ENCODE measurements at places on chromosomes 13 and 19.

- DNase-seq = no peak
Measured at GRCh38 chr19:55256562-55257460, 2.0 kb downstream of the PPP6R1 start.

DNA sequence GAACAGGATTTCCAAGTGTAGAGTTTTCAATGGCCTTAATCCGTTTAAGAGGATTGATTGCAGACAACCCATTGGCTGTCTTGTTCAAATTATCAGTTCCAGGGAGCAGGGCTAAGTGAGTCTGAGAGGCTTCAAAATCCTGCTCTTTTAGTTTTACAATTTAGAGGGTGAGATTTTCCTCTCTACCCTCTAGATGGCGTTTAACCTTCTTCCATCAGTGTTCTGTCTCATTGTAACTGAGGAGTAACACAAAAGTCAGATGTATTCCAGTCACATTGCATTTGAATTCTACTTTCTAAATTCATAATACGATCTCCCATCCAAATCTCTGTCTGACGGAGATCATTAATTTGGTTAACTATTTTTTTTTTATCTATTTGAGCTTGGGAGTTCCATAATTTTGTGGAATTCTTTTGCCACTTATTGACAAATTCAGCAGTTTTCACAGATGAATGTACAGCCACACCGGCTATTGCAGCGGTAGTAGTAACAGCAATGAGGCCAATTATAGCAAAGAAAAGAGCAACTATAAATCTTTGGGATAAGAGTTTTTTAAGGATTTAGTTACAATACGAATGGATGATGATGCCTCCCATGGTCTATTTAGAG is 7.8 kb upstream of the C19orf84 start:
- no peak for DNase-seq

- no peak for DNase-seq
Measured at GRCh38 chr13:48938308-48938943, 37.3 kb upstream of the FNDC3A start.

DNA sequence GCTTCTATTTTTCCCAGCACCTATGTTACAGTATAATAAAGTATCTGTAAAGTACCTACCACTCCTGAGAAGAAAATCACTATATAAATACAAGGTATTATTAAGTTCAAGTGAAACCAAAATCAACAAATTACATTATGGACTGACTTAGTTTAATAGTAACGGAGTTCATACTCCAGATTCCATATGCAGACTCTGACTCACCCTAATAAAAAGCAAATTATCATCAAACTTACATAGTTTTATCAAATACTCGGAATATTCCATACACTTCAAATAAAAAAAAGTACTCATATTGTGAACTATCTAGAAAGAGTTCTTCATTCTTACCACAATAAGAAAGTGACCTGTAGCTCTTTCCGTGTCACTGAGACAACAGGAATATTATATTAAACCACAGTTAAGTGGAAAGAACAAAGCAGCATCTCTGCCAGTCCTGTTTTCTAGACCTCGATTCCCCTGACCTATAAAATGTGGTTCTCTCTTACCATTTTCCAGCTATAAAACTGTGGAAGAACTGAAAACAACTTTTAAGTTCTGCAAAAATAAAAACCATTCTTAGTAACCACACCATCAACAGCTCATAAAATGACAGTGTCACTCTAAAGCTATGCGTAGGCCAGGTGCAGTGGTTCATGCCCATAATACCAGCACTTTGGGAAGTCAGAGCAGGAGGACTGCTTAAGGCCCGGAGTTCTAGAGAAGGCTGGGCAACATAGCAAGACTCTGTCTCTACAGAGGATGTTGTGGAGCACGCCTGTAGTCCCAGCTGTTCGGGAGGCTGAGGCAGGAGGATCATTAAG is 42.6 kb downstream of the USP12 start:
- no peak for DNase-seq

DNA sequence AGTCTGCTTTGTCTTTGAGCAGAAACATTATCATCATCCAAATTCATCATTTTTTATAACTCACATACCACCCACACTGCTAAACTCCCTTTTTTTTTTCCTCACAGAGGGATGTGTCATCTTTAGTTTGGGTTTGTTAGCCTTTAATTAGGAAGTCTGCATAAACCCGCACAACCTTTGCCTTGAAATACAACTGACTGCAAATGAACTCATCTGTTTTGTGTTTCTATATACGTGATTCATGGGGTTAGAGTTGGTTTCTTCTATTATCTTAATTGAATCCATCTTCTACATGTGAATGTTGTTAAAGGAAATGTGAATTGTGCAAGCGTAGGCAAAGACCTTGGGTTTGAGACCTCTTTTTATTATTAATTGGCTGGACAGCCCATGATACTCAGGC is 102.7 kb downstream of the SLAIN1 start:
- no peak for DNase-seq

DNA sequence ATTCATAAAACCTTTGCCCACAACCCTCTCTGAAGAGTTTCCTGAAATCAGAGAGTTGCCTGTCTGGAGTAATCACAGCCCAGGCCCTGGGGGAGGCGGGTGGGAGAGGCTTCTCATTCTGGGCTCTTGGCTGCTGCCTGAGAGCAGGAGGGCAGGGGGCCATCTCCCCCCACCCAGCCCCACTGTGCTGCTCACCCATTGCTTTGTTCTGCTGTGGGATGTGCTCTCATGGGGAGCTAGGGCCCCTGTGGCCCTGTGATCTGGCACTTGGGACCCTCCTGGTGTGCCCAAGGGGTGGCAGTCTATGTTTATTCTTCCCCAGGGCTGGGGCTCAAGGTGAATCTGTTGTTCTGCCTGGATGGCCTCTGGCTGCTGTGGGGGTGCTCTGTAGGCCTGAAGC is 6.1 kb downstream of the KCTD15 start:
- DNase-seq = no peak

GRCh38 chr13:27965343-27965739 is 3.8 kb downstream of the CDX2 start:
- DNase-seq = no peak

- no peak for DNase-seq
Measured at GRCh38 chr19:48631225-48631624, 6.0 kb downstream of the DBP start.

GRCh38 chr13:39494006-39494405 is 109.0 kb downstream of the LHFPL6 start:
- DNase-seq = no peak
